ENCODE measurements at places on chromosomes 1 and 21.
A peak's percentile ranks its signal among the peaks of the same experiment; 100 is the strongest.

DNA sequence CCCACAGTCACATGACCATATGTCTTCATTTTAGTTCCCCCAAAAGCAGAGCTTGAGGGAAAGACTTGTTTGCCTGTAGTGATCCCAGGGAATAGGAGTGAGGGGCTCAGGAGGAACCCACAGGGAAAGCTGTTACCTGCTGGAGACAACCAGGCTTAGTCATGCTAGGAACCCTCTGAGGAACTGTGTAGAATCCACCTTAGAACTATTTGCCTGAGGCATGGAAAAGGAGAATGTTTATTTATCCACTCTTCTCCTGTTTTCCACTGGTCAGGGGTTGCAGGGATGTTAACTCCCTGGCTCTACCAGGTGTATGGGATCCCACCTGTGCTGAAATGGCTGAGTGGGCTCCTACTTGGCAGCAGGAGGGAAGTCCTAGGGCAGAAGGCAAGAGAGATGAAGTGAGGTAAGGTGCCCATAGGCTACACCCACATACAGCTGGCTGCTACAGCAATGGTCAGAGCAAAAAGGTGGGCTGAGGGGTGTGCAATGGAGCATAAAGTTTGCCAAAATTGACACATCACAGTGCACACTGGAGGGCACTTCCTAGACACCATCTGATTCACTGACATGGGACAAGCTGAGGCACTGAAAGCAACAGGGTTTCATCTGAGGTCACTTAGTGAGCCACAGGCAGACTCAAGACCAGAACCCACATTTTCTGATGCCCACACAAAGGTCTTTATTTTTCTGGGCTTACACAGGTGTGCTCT is 29.7 kb upstream of the CYP4B1 start:
- DNase-seq = no peak

- no peak for DNase-seq
Observed at GRCh38 chr1:201391651-201392511, 7.2 kb downstream of the LAD1 start.

- no peak for DNase-seq
Observed at GRCh38 chr1:231460614-231461013, 38.5 kb upstream of the EGLN1 start.

DNA sequence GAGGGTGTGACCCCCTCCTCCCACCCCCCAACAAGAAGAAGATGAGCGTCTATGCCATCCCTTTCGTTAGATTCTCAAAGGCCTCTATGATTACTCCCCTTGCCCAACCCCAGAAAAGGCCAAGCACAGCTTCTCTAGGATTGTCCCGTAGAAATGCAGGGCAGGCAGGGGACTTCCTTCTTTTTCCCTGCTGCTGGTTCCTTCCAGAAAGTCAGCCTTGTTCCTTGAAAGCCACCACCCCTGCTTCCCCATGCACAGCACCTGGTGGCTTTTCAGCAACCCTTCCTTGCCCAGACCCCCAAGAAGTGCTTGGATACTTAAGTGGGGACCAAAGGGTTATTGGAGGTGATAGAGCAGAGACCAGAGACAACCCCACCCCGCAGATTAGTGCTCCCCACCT is 75.1 kb downstream of the ARHGEF10L start:
- no peak for DNase-seq

DNA sequence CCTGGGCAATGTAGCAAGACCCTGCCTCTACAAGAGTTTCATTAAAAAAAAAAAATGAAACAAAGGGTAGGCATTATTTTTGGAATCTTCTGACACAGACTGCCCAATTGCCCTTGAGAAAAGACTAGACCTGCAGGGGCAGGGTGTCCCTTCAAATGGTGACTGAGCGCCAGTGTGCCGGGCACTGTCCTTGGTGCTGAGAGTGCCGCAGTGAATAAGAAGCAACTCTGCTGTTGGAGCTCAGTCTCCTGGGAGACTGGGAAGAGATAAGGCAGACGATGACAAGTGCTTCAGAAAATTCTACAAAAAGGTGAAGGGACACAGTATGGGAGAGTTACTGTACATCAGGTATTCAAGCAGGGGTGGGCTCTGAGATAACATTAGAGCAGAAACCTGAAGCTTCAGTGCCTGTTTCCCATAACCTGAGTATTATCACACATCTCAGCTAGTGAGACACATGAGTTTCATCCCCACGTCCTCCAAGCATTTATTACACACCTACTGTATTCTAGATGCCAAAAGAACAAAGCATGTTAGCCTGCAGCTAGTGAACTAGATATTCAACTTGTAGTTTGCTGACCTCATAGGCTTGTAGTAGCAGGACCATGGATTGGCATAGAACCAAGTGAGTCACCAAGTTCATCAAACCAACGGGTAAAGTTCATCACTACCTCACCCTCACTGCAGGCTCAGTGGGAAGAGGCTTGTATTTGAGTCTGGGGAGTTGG is 18.4 kb upstream of the RPL11 start:
- no peak for DNase-seq

DNA sequence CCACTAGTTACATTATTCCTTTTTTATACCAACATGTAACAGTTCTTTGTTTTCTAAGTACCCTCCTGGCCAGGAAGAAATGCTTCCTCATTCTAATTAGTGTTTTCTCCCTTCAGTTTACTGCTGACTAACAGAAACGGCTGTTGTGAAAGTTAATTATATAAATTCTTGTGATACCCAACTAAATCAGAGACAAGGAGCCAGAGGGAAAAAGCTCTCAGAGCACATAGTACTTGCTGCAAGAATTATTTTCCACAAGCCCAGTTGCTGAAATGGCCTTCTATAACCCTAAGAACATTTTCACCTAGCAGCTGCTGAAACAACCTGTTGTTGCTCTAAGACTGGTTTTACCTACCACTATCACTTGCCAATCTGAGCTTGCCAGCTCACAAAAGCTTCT is 82.4 kb downstream of the FAF1 start:
- DNase-seq = no peak

DNA sequence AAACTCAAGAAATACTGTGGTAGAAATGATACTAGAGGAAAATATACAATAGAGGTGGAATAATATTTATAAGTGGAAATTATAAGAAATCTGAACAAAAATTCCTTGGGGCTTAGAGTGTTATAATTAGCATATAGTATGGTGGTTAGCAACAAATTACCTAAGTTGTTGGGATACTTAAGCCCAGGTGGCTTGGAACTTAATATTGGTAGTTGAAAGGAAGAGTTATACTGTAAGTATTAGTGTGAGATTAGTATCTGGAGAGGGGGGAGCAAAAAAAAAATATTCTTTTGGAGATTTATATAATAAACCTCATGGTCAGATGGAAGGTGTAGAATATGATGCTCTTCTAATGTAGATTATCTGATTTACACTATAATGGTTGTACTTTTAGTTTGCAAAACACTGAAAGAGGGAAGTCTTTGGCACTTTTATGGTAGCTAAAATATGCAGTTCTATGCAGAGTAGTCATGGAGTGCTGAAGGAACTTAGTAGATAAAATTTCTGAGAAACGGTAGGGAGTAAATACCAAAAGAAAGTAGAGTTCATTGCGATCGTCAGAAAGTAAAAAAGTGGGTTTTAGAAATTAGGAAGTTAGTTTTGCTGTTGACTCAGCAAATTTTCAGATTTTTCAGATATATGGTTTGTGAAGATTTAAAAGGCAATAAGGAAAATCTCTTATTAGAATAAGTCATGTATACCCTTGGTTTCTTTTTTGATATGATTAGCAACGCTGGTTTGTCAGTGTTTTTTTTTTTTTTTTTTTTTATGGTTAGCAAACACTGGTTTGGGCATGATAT is 45.7 kb downstream of the MTF2 start:
- no peak for DNase-seq

DNA sequence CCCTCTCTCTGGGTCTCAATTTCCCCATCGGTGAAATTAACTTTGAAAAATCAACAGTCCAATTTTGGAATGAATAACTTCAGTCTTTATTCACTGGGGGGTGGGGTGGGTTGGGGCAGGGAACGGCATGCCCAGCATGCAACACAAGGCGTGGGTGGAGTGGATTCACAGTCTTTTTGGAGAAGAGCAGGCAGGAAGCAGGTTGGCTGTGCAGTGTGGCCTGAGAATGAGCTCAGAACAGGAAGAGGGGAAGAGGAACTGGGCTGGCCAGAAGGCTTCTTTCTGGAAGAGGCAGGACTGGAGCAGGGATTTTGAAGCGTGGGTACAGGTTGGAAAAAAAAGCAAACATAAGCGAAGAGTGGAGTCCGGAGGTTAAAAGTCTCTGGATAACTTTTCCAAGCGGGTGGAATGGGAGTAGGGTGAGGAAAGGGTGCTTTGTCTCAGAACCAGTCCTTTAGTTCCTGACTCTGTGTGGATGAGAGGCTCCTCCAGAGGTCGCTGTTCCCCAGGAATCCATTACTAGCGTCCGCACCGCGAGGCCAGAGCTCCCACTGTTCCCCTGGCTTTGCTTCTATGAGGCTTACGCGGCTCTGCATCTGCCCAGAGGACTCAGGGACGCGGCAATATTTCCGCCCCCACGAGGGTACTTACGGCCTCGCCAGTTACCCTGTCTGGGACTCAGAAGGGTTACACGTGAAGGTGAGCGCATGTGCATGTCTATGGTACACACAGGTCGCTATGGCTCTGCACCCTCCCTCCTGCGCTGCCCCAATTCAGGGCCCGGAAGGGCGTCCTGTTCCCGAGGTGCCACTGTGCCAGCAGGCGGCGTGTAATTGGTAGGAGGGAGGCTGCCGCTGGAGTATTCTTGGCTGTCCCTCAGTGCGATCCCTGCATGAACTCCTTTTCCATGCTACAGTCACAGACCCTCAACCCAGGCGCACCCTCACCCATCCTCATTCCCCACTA is 5.5 kb upstream of the FOXD2 start:
- DNase-seq = peak; percentile 93

DNA sequence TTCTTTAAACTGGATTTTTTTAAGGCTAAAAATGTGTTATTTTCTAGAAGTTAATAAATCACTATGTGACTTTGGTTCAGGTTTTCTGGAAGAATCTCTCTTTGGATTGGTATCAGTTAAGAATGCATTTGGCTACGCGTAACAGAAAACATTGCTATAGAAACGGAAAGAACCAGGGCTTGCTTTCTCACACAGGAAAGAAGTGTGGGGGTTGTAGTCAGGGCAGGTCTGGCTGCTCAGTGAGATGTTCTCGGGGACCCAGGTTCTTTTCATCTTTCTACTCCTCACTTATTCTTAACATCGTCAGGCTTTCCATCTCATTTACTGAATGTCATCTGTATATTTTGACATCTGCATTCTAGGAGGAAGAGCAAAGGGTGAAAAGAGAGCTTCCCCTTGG is 191.4 kb downstream of the ZBTB18 start:
- DNase-seq = no peak

- no peak for DNase-seq
Observed at GRCh38 chr1:116586741-116587143, 15.9 kb upstream of the CD58 start.

- DNase-seq = no peak
Observed at GRCh38 chr1:238892612-238893011, 493.8 kb upstream of the CHRM3 start.

DNA sequence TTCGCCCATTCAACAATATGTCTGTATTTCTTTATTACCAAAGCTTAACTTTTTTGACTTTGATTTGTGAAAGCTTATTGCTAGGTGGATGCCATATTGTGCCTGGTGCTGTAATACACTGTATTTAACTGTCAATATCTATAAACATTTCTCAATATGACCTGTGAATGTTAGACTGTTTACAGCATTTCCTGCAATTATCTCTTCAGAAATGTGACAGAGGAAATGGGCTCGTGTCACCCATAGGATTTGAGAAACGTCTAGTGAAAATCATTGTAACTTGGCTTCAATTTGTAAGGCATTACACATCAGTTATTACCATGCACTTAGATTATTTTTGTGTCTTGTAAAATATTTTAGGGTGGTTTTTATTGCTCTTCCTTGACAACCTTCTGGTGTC is 237.8 kb upstream of the ADGRL2 start:
- no peak for DNase-seq

DNA sequence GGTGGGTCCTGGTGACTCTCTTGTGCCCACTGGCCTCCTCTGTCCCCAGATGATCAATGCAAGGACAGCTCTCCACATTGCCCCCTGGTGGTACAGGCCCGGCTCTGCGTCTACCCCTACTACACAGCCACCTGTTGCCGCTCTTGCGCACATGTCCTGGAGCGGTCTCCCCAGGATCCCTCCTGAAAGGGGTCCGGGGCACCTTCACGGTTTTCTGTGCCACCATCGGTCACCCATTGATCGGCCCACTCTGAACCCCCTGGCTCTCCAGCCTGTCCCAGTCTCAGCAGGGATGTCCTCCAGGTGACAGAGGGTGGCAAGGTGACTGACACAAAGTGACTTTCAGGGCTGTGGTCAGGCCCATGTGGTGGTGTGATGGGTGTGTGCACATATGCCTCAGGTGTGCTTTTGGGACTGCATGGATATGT is 10.8 kb downstream of the ADAMTSL4 start:
- peak; percentile 87 for DNase-seq

DNA sequence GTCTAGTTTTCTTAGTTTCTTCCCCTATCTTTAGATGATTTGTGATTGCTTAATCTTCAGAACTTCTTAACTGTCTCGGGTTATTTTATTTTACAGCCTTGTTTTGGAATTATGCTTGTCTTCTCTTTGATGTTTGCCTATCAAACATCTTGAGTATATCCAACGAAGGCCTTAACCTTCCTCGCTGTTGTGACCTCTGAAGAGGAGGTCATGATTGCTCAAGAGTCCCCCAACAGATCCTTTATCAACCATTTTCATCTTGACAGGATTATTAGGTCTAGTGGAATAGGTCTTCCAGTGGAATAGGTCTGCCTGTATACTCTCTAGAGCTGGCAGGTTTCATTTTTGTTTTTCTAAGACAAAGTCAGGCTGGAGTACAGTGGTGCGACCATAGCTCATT is 45.7 kb downstream of the UBE4B start:
- no peak for DNase-seq

DNA sequence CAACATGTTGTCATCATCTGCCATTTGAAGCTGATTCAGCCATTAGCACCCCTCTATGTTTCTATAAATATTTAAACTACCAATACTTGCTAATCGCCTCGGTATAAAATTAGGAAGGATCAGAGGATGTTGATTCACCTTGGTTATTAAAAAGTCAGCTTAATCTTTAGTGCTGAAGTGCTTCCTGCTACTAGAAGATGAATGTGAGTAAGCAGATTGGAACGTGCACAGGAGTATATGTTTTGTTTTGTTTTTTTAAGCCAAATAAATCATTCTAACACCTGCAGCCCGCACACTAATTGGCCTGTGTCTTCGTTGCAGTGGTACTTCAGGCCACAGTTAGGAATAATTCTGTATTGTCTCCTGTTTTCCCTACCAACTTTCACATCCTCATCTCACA is 485.7 kb downstream of the AJAP1 start:
- no peak for DNase-seq

DNA sequence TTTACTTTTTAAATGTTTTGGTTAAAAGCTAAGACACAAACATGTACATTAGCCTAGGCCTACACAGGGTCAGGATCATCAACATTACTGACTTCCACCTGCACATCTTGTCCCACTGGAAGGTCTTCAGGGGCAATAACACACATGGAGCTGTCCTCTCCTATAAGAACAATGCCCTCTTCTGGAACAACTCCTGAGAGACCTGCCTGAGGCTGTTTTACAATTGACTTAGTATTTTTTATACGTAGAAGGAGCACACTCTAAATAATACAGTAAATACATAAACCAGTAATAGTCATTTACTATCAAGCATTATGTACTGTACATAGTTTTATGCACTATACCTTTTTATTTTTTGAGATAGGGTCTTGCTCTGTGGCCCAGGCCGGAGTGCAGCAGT is 14.1 kb upstream of the MOB3C start:
- no peak for DNase-seq
